ENCODE measurements at places on chromosomes 5 and 9.

- DNase-seq: no peak
Observed at GRCh38 chr5:82821846-82822633, 255.2 kb downstream of the TMEM167A start.

DNA sequence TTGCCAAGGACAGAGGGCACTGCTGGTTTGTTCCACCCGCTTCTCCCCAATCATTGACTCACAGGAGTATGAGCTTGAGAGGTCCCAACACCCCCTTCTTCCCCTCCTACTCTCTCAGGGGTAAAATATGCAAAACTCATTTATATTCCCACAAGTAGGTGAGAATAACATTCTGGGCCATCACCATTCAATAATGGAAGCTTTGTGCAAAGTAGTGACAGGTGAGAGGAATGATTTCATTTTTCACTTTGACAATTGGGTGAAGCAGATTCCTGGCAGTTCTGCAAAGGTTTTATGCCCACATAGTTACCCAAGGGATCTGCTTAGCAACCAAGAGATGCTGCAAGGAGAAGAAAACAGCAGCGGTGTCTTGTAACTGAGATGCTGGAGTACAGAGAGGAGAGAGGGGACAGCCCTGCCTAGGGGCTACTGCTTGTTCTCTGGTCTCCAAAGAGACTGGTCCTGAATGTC, 137.6 kb downstream of the CMYA5 start:
- no peak for DNase-seq

DNA sequence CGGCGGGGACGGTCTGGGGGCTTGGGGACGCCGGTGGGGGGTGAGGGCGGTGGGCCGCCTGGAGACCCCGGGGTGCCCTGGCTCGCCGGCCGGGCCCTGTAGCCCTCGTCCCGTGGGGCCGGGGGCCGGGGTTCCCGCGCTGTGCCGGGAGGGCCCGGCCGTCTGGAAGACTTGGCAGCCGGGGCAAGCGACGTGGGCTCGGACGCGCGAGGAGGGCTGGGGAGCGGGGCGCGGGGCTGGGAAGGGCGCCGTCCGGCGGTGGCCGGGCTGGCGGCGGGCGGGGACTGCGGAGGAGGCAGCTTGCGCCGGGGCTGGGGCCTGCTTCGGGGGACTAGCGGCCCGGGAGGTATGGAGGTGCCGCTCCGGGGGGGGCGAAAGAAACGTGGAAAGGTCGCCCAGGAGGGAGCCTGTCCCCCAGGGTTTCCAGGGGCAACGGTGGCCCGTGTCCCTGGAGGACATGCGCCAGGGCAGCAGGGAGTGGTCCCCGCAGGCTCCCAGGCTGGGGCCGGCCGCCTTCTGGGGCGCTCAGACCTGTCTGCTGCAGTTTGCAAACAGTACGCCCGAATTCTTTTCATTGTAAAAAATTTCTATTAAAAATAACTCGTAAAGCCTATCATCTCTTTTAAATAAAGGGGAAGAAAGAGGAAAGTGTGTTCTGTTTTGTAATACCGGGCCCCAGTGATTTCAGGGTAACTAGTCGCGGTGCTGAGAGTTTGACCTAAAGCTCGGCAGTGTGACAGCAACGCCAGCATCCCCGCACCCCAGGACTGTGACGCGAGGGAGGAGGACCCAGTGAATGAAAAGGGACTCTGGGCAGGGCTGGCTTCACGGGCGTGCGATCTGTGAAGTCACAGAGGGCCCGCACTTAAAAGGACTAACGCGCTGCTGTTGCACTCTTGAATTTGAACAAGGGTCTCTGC, 752 bp upstream of the ANKH start:
- no peak for DNase-seq

- DNase-seq: no peak
Observed at GRCh38 chr9:97906236-97906831, 16.0 kb downstream of the TRMO start.

DNA sequence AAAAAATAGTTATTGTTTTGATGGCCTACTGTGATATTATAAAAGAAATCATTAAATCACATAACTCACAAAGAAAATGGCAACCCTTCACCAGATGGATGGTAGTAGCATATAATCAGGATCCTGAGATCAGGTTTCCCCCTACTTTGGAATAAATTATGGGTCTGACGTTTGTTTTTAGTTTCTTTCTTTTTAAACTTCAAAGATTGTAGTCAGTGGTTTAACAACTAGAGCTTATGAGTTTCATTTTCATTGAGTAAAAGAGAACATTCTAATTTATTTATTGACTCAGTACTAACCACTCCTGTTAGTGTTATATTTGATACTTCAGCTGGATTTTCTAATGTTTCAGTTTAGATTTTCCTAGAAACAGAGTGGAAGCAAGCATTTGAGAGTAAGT, 218.0 kb upstream of the PCSK5 start:
- no peak for DNase-seq

GRCh38 chr9:107546859-107547258, 57.3 kb upstream of the KLF4 start:
- DNase-seq: no peak

DNA sequence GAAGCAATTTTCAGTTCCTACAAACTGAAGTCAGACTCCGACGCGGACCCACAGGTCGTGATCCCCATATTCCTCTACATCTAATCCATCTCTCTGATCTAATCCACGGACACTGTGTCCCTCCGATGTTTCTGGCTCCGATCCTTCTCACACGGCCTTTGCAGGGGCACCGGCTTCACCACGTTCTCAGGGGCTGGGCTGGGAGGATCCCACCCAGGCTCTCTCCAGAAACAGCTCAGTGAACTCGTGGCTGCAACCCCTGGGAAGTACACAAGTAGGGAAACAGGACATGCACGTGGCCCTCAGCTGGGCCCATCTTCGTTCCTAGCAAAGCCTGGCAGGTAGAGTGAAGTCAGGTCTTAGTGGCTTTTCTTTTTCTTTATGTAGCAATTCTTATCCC, 49.1 kb upstream of the OLFM1 start:
- DNase-seq: no peak

DNA sequence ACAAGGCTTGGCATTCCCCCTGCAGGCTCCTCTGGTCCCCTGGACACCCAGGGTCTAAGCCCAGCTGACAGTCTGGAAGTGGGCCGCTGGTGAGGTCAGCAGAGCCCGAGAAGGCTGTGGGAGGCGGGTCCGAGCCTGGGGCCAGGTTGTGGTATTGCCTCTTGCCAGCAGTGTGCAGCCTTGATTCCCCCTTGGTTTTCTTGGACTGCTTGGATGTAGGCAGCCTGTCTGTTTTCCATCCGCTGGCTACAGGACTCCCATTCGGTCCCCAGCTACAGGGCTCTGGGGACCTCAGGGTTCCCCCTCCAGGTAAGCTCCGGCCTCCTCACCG, 1.6 kb downstream of the AIF1L start:
- no peak for DNase-seq

- DNase-seq: no peak
Observed at GRCh38 chr5:52148679-52149078, 639.0 kb upstream of the ITGA1 start.

DNA sequence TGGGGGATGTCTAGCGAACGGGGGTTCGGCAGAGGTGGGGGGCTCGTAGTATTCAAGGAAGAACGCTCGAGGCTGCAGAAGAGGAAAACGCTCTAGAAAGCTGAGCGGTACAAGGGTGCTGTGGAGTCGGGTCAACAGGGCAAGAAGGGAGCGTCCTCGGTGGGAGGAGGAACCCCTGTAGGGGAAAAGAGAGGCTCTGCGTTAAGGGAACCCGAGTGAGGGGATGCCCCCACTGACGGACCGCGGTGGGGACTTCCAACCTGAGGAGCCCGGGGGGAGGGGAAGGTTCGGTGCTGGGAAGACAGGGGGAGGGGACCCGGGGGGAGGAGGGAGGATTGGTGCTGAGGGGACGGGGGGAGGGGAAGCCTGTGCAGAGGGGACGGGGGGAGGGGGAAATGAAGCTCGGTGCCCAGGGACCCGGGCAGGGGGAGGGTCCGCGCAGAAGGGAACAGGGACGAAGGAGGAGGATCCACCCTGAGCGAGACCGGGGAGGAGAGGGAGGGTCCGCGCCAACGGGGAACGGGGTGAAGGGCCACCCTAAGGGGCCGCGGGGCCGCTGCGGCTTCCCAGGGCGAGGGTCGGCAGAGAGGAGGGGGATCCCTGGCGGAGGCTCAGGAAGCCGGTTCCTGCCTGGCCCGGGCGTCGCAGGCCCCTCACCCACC, 621 bp downstream of the NR6A1 start:
- DNase-seq: no peak

DNA sequence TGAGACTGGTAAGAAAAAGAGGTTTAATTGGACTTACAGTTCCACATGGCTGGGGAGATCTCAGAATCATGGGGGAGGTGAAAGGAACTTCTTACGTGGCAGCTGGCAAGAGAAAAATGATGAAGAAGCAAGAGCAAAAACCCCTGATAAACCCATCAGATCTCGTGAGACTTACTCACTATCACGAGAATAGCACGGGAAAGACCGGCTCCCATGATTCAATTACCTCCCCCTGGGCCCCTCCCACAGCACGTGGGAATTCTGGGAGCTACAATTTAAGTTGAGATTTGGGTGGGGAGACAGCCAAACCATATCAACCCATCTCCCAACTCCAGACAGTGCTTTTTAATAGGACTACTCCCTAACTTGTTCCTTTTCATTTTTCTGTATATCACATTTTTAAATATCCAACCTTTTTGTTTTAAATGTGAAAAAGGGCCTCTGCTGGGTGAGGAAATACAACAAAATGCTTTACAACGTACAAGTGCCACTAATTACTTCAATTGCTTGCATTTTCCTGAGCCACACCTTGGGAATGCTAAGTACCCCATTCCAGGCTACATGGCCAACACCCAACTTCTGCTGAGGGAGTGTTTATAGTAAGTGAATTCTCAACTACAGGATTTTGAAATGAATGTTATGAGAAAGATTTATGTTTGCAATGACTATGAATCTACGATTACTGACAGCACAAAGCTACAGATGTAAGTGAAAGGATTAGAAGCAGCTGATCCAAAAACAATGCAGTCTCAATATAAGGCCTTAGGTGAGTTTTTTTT, 294.1 kb upstream of the CD180 start:
- no peak for DNase-seq

DNA sequence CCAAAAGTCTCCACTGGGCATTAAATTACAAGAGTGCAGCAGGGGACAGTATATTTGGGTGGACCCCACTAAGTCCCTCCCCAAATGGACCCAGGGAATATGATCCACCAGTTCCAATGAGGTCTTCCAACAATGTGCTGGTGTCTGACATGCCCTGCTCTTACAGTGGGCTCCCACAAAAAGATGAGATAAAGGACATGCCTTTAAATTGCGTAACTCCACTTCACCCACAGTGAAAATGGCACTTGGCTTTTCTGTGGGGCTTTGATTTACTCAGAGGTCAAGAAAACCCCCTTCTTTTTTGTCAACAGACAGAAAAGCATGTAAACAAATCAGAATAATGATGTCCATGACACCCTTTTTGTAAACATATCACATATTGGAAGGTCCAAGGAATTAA, 336.5 kb downstream of the EBF1 start:
- no peak for DNase-seq

GRCh38 chr9:137141976-137142936, 3.3 kb downstream of the GRIN1 start:
- no peak for DNase-seq

DNA sequence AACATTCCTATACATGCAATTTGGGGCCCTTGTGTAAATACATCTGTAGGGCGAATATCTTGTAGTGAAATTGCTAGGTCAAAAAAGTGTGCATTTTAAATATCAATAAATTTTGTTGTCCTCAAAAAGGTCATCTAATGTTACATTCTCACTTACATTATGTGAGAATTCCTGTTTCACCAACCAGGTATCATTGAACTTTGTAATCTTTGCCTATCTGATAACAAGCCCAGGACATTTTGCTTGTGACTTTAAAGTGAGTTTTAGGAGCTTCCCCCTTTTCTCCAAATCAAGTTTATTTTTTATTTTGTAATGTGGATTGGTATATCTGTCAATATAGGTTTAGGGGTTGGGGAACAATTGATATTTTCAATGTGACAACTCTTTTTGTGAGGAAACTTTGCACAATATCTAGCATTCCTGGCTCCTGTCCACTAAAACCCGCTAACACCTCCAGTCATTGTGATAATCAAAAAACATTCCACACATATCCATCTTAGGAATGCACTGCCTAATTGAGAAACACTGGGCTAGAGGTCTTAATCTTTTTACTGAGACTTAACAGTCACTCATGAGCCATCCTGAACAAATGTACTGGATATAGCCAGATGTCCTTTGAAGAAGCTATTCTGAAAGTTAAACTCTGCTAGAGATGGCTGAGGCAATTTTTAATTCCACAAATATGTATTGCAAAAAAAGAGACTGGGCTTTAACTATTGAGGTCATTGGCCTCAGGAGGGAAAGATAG, 72.5 kb upstream of the SLC1A1 start:
- no peak for DNase-seq

DNA sequence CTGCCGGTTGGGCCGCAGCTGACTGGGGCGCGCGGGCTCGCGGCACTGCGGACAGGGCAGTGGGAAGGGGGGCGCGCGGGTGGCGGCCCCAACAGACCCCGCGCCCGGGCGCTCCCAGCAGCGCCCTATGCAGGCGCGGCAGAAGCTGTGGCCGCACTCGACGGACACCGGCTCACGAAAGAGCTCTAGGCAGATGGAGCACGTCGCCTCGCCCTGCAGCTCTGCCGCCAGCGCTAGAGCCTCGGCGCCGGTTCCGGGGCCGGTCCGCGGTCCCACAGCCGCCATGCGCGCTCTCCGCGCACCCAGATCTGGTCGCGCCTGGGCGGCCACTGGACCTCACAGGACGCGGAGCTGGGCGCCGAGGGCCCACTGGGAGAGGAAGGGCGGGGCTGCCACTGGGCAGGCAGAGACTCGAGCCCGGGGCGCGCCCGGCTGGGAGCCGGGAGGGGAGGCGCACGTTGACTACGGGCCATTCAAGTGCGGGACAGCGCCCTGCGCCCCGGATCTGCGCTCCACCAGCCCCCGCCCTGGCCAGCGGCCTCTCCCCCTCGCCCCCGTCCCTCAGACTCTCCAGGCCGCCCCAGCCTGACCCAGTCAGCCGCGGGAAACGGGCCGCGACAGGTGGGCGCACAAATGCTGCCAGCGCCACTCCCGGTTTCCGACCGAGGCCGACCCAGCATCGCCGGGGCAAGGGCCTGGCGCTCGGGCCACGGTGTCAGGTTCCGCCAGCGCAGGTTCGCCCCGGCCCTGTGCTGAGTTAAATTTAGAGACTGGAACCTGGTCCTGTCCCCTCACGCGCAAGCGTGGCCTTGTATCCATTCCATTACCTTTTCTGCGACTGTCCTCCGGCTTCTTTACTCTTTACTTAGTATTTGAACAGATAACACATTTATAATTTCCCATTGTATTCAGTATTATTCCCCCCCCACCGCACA, at the start of gene TRIM7:
Gene TRIM7, minus strand, starts transcription at position 371 of the 935 bp plus-strand sequence. Its CDS starts 86 bp downstream, at position 285.
- no peak for DNase-seq

- DNase-seq: no peak
Observed at GRCh38 chr5:72156946-72157624, 49.8 kb downstream of the MAP1B start.

- no peak for DNase-seq
Observed at GRCh38 chr5:146103594-146103993, 1.8 kb downstream of the PLAC8L1 start.

DNA sequence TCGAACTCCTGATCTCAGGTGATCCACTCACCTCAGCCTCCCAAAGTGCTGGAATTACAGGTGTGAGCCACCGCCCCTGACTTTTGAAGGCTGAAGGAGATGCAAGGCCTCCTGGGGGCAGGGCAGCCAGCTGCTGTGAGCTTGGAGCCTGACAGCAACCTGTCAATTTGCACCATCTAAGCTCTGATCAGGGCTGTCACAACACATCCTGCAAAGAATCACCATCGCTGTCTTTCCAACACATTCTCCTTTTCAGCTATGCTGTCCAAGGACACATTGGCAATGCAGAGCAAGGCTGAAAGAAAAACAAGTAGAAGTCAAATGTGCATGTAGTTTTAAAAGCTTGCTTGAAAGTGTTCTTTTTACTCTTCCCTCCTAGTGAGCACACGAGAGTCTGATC, 54.6 kb downstream of the GNA14 start:
- no peak for DNase-seq
